Adipocyte (in vitro differentiated cells): ENCODE measurements at places on chromosomes 11 and 22.

DNA sequence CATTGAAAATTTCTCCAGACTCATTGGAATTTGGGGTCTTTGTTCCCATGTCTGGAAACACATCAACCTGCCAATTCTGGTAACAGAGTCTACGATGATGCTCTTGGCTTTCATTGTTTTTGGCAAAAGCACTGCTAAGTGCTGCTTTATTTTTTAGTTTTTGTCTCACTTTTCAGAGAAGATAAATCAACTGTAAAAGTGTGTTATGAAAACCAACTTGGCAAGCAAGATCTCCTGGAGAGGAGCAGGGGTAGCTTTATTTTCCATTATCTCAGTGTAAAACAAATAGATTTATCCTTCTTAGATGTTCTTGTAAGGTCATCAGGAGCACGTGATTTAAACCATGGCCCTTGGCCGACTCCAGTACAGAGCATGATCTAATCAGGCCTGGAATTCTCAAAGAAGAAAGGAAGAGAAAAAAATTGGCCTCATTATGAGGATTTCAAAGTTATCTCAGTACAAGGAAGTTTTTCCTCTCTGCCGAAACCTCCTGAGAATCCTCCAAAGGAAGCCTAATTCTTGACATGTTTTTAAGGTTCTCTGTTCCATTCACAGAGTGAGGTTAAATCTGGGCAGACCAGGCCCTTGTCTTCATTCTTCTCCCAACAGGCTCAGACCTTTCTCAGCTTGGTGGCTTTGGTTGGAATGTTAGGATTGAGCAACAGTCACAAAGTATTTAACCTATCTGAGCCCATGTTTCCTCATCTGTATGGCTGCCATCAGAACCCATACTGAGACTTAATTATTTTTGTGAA lies 16.4 kb upstream of the PAMR1 start:
- DNase-seq, result peak; percentile 75

DNA sequence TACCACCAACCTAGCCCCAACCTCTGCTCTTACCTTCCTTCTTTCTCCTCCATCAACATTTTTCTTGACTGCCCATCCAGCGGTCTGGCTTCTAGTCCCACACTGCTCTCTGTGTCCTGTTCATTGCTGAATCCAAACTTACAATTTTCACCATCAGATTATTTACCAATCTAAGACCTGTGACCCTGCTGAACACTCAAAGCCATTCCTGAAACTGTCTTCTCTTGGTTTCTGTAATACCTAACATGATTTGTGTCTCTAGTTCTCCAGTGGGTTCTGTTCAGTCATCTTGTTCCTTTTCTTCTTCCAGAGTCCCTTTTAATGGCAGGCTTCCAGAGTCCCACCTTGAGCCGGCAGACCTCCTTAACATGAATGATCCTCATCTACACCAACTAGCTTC lies 24.1 kb downstream of the RRAS2 start:
- DNase-seq, result no peak

- DNase-seq, result no peak
These were observed 55.0 kb downstream of the RTL6 start for GRCh38 chr22:44442851-44443595.

GRCh38 chr22:28930357-28931007 lies 47.1 kb downstream of the ZNRF3 start:
- no peak for DNase-seq

- no peak for DNase-seq
These were observed 4.3 kb upstream of the EXPH5 start for GRCh38 chr11:108597736-108598355.

GRCh38 chr11:128734103-128734831 lies 40.4 kb downstream of the FLI1 start:
- no peak for DNase-seq

DNA sequence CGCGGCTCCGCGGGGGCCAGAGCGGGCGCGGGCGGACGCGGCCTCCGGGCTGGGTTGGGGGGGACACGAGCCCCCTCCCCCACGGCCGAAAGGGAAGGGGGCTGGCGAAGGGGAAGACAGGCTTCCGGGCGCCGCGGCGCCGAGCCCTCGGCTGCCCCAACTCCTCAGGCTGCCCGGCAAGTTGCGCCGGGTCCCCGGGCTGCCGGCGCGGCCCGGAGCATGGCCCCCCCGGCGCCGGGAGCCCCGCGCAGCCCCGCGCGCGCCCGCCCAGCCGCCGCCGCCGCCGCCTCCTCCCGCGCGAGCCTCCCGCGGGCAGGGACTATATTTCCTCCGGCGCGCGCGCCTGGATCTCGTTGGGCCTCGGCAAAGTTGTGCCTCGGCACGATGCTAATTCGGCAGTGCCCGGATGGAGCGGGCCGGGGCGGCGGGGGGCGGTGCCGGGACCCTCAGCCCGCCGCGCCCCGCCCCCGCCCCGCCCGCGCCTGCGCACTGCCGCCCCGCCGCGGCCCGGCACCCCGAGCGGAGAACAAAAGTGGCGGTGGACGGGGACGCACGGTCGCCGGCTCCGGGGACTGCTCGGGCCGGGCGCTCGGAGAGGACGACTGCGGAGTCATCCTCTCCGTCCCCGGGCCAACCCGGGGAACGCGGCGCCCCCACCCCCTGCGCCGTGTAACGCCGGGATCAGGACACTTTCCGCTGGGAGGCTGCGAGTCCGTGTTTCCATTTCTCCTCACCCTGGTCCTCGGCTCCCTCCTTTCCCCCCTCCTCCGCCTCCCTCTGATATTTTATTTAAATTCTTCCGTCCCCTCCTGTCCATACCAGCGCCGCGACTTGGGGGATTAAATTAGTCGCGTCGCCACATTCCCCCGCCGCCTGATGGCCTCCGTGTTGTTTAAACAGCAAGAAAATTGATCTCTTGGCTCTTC lies at the start of gene PHF21B:
TSS of gene PHF21B (minus strand) at position 400 of the 926 bp plus-strand sequence. CDS start 456 bp downstream, outside the sequence.
- peak; percentile 64 for DNase-seq

DNA sequence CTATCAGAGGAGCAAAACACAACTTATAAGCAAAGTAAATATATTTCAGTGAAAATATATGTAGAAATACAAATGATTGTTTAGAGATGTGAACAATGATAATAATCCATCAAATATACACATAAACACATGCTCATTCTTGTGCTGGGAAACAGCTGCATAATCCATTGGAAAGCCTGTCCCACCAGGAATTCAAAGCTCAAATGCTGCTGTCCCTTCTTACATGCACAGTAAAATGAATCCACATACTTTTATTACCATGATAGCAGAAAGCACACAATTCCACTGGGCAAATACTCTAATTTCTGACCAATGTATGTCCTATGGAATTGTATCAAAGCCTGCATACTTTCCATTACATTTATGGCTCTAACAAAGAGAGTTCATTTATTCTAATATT lies 44.5 kb downstream of the SOX6 start:
- no peak for DNase-seq

GRCh38 chr11:13343931-13344717 lies 66.5 kb downstream of the BMAL1 start:
- peak; percentile 88 for DNase-seq

- peak; percentile 69 for DNase-seq
These were observed 223.2 kb downstream of the BLID start for GRCh38 chr11:121892863-121893262.

DNA sequence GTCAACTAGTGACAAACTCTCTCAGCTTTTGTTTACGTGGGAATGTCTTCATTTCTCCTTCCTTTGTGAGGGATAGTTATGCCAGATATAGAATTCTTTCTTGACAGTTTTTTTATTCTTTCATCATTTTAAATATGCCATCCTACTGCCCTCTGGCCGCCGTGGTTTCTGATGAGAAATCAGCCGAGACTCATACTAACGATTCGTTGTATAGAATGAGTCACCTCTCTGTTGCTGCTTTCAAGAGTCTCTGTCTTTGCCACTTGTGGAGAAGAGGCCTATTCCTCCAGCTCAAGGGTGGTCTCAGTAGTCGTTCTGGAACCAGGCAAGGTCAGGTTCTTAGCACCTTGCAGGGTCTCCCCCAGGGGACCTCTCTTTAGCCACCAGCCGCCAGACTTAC lies 8.0 kb downstream of the MYO7A start:
- peak; percentile 61 for DNase-seq

GRCh38 chr11:68925611-68926010 lies 21.9 kb downstream of the IGHMBP2 start:
- DNase-seq, result no peak

- DNase-seq, result no peak
These were observed 1232.7 kb downstream of the BRD1 start for GRCh38 chr22:48594757-48595510.

DNA sequence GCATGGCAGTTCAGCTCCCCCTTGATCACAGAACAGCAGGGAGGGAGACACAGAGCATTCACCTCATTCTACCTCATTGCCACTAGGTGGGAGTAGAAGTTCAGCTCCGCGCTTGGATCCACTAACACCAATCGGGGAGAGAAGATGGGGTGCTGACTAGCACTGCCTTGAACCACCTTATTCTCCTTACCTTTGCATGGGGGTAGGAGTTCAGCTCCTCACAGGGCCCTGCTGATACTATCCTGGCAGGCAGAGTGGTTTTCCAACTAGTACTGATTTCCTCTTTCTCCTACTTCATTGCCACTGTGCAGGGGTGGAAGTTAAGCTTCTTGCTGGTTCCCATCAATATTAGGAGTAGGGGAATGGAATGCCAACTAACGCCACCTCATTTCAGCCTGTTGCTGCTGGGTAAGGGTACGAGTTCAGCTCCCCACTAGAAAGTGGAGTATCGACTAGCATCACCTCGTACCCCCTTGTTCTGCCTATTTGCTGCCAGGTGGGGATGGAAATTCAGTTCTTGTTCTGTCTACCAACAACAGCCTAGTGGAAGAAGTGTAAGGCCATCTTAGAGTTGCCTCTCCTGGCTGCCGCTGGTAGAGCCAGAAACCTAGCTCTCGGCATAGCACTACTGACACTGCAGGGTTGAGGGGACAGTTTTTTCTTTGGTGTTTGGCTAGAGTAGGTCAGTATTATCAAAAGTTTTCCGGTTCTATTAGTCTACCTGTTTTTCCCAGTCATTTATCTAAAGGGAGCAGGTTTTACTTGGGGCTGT lies 550.9 kb upstream of the CCDC90B start:
- peak; percentile 57 for DNase-seq

DNA sequence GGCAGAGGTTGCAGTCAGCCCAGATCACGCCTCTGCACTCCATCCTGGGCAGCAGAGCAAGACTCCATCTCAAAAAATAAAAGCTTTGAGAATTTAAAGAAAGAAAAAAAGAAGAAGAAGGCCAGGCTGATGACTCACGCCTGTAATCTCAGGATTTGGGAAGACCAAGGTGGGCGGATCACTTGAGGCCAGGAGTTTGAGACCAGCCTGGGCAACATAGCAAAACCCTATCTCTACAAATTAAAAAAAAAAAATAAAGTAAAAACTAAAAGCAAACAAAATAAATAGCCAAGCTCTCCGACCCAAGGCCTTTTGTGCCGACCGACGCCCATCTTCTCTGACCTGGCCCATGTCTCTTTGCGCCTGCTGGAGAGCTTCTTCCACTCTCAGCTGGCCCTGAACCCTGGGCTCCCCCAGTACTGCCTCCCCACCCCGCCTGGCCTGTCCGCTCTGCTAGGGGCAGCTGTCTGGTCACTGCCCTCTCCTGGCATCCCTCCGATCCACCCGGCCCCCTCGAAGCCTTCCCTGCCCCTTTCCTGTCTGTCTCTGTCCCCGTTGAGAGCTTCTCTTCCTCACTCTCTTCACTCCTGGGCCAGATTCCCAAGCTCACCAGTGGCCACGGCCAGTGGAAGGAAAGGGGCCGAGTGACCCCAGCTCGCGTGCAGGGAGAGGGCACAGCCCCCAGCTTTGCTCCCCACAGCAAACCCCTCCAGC lies 4.8 kb upstream of the LSP1 start:
- DNase-seq, result no peak

DNA sequence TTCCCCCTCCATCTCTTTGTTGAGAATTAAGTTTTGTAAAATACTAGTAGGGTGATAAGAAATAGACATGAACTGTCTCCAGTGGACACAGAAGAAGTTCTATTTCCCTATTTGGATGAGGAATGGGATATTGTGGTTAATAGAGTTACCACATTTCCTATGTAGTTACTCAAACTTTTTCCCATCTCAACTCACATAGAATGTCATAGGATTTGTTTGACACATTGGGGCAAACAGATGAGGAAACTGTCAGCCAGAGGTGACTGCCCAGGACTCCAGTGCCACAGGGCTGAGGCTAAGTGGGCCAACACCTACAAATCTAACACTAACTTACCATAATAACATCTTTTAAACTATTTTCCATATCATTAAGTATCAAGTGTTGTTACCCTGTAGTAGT lies 58.3 kb downstream of the CCDC83 start:
- no peak for DNase-seq

- DNase-seq, result no peak
These were observed 109.7 kb upstream of the NARS2 start for GRCh38 chr11:78684377-78684776.

DNA sequence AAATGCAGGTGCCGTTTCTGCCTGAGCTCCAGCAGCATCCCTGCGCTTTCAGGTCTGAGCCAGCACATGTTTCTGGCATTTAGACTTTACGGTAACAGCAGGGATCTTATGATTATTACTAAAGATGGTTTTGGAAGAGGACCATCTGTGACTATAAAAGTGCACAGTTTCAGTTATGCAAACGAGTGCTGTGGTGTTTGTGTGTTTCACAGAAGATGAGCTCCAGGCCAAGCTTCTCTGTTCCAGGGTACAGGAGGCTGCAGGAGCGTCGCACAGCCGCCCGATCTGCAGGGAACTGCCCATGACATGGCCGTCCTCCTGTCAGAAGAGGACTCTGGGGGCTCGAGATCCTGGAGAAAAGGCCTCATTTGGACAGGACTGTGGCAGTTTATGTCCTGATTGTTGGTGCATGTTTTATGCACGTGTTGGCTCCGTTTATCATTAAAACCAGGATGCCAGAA lies 297.3 kb downstream of the TBC1D22A start:
- DNase-seq, result no peak

DNA sequence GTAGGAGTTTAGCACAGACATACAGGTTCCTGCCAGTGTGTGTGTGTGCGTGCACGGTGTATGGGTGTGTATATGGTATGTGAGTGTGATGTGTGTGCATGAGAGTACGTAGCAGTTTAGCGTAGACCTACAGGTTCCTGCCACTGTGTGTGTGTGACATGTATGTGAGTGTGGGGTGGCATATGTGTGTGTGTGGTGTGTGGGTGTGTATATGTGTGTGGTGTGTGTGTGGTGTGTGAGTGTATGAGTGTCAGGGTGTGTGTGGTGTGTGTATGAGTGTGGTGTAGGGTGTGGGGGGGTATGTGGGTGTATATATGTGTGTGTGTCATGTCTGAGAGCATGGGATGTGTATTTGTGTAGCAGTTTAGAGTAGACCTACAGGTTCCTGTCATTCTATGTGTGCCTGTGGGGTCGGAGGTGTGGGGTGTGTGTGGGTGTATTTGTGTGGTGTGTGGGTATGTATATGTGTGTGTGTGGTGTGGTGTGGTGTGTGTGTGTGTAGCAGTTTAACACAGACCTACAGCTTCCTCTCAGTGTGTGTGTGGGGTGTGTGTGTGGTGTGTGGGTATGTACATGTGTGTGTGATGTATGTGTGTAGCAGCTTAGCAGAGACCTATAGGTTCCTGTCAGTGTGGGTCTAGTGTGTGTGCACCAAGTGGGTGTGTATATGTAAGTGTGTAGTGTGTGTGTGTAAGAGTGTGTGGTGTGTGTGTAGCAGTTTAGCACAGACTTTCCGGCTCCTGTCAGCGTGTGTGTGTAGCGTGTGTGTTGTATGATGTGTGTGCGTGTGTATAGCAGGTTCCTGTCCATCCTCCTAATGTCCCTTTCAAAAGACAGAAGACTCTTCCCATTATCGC lies 31.8 kb upstream of the TBCEL start:
- no peak for DNase-seq
